Stimulated activated CD4-positive, alpha-beta T cell treated with anti-CD3 and anti-CD28 coated beads, Interleukin-15, amount 100 ng/mL, for 48 hours (primary cell): ENCODE measurements at places on chromosomes 2 and 18.

- peak; percentile 34 for DNase-seq
Observed at GRCh38 chr2:191676790-191677645, 918 bp upstream of the NABP1 start.

DNA sequence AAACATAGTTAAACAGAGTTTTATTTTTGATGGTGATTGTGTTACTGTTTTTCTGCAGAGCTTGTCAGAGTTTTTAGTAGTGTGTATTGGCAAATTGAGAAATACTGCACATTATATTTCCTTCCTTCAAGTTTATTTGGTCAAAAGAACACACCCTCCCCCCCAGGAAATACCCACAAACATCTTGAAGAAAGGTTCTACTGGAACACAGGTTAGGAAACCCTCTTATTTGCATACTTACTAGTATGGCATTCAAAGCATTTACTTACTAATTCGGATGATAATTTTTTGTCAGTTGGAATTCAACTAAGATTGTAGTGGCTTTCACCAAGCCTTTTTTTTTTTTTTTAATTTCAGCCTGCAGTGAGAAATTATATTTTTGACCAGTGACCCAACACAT is 9.1 kb downstream of the CAB39 start:
- DNase-seq = no peak

- DNase-seq = no peak
Observed at GRCh38 chr2:175463589-175464310, 282.2 kb upstream of the ATP5MC3 start.

DNA sequence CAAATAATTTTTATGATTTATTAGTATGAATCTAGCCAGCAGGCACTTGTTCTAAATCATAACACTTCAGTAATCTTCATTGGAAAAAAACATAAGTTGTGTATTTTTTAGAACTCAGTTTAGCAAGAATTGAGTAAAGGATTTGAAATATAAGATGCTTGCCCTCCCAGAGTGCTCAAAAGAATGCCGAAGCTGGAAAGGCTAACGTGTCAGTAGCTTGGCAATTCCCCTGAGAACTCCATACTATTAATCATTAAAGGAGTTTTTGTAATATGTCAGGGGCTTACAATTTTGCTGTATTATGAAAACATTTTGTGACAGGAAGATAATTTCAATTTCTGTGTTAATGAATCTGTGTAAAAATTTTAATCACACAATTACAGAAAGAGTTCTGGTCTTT is 122.7 kb downstream of the GULP1 start:
- no peak for DNase-seq

DNA sequence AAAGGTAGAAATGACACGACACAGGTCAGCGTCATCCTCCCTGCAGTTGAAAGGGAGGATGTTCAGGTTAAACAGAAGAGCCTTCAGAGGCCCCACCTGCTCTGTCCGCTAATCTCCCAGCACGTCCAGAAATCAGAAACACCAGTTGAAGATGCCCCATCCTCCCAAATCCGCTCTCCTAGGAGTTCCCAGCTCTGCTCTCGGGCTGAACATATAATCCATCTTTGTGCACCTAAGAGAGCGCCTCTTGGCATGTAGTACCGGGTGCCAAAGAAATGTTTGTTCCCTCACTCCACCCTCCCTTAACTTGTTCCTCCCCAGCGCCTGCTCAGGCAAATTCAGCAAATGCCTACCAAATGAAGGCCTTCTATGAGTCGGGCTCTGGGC is 145.2 kb upstream of the SMAD2 start:
- no peak for DNase-seq

GRCh38 chr2:174486563-174487107 is at the start of gene GPR155:
Gene GPR155 (minus strand): TSS chr2:174487029. CDS start chr2:174481956, 5,073 bp downstream.
- DNase-seq = no peak

DNA sequence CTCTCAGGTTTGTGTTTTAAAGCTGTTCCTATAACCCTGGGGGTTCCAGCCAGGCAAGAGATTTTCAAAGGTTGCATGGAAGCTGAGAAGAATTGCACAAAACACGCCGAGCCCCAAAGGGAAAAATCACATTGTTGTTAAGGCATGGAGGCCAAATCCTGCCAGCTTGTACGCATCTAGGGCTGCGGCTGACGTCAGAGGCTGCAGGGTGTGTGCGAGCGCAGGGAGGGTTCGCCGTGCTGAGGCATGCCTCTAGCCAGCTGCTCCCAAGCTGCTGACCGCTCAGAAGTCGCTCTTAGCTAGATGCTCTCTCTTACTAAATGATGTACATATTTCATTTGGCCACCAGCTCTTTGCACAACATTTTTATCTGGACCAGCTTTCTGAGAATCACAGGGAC is 191.8 kb downstream of the LPIN1 start:
- DNase-seq = no peak

DNA sequence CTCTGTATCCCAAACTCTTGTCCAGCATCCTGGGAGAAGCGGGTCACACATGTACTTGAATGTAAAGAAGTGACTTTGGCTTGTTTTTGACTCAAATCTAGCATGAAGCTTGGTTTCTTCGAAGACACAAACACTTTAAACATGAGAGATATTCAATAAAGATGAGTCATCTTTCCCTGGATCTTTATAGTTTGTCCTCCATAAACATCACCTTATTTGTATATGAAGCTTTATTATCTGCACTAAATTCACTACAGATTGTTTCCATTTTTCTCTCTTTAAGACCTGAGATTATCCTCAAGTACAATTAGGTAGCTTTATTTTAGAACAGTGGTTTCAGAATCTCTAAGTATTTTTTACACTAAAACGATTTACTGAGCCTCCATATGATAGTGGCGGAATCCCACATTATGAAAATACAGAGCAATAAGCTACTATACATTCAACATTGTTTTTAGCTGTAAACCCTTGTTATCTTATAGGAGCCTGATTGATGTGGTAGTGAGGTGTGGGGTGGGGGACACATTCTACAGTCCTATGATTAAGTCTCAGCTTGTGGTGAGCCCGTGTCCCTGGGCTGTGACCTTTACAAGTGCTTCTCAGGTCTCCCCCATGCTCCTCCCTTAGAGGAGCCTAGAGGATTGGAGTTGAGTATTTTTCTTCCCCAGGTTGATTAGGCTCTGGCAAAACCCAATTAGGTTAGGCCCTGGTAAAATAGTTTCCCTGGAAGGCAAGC is 79.6 kb upstream of the RAPGEF4 start:
- no peak for DNase-seq

DNA sequence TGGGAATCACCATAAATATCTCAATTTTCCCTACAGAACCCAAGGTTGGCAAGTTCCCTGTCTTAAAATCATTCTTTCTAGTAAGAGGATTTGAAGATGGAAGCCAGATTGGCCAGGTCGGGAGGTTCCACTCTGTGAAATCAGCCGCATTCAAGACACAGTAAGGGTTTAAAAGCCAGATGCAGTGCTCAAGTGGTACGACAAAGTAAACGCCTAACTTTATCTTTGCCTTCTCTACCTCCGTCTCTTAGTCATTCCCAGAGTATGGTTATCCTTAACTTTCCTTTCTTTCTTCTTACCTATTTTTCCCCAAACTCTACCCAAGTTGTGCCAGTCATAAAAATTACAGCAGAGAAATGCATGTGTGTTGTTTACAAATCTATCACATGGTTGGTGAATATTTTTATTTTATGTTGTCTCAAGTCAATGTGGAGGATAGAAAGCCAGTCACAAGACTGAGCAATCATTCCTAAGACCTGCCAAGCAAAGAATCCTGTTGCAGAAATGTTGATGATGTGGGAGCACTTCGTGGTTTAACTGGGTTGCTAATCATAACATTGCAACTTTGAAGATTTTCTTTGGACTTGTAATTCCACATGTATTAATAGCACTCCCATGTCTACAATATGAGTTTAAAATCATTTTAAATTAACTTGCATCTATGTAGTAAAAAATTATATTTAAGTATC is 62.6 kb downstream of the SLC40A1 start:
- no peak for DNase-seq

DNA sequence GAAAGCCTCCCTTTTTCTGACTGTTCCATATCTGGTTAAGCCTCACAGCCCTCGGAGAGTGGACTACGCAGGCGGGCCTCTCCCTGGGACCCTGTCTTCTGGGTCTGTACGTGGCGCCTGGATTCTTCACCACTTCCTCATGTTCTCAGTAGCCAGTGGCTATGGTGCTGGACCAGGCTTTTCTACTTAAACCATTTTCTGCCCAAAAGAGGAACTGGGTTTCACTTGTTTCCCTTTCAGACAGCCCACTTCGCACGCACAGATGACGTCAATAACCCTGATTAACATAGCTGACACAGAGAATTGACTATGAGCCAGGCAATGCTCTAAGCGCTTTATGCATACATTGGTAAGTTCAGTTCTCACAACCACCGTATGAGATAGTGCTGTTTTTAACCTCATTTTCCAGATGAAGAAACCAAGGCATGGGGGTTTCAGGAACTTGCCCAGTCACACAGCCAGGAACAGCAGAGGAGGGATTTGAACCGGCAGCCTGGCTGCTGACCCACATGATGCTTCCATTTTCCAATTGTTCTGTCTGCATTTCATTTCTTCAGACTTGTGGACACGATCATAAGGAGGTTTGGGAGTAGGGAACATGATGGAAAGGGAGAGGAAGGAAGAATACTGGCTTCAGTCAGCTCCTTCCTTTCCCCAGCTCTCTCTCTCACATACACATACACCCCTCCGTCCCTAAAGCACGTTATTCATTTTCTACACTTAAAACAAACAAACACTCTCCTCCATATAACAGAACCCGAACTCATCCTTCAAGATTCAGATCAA is 41.7 kb downstream of the MYOM1 start:
- DNase-seq = no peak

DNA sequence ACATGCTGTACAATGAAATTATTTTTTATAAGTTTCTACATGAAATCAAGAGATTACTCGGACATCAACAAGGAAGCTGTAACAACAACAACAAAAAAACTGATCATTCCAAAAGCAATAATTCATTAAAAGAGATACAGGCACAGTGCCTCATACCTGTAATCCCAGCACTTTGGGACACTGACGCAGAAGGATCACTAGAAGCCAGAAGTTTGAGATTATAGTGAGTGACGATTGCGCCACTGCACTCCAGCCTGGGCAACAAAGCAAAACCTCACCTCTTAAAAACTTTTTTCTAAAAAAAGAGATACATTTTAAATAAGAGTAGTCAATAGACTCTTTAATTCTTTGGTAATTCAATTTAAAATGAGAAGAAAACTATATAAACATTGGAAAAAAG is 364.3 kb downstream of the TNS1 start:
- DNase-seq = no peak
